ENCODE measurements at places on chromosomes 12 and 14.

DNA sequence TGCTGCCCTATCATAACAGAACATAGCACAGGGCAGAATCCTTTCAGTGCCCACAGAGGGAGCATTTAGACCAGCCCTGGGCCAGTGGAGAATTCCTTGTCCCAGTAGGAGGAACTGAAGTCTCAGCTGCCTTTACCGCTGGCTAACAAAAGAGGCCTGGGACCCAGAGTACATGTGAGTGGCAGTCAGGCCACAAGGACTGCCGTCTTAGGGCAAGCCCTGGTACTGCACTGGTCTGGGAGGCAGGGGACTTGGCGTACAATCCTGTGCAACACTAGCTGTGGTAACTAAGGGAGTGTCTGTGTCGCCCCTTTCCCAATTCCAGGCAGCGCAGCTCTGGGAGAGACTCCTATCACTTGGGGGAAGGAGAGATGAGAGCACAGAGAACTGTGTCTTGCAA, 17.0 kb upstream of the CSRP2 start:
- DNase-seq: no peak

DNA sequence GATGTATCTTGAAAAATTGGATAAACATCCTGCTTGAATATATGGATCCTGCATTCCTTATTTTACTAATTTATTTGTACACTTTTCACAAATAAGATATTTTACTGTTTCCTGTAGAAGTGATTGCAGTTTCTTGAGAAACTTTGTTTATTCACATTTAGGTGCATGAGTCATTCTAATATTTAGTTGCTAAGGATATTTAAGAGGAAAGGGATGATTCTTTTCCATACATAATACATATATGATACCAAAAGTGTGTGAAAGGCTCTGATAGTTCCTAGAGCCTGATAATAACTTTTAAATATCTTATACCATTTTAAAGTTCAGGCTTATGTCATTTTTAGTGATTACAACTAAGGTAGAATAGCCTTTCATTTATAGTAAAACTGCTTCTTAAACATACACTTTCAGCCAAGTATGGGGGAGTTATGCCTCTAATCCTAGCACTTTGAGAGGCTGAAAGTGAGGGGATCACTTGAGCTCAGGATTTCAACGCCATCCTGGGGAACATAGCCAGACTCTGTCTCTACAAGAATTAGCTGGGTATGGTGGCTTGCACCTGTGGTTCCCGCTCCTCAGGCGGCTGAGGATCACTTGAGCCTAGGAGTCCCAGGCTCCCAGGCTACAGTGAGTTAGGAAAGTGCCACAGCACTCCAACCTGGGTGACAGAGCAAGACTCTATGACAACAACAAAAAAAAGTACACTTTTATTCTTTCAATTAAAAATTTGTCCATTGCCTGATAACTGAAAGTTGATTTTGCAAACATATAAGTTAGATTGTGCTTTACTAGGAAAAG, 262.6 kb upstream of the LRIG3 start:
- no peak for DNase-seq

GRCh38 chr14:50901361-50901760, 29.5 kb downstream of the ABHD12B start:
- no peak for DNase-seq

GRCh38 chr12:3670083-3670620, 82.8 kb downstream of the CRACR2A start:
- DNase-seq: no peak

GRCh38 chr14:32449648-32450047, 120.5 kb downstream of the AKAP6 start:
- DNase-seq: no peak

DNA sequence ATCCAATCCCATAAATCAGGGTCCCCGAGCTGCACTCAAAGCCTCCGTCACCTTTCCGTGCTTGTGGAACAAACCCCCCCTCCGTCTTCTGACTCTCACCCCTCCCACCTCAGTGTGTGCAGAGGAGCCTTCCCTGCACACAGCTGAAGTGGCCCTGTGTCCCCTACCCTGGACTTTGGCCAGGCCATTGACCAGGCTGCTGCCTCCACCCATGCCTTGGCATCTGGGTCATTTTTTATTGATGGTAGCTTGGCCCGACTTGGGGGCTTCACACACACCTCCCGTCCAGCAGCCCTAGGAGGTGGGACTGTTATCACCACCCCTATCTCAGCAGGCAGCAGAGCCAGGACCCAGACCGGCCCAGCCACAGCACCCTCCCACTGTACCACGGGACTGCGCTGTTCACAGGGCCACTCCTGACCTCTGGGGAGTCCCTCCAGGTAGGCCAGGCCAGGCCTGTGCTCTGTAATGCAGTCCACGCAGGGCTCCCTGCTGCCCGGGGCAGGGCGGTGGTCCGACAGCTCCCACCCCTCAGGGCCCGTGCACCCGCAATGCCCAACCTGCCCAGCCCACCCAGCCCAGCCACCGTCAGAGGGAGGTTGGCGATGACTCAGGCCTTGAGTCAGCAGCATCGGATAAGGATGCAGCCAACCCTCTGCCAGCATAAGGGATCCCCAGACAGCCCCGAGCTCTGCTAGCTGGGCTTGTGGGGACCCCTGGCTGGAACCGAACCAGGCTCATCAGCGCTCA, 9.2 kb upstream of the INF2 start:
- DNase-seq: no peak

- DNase-seq: no peak
Measured at GRCh38 chr12:27480016-27480415, 33.5 kb downstream of the SMCO2 start.

DNA sequence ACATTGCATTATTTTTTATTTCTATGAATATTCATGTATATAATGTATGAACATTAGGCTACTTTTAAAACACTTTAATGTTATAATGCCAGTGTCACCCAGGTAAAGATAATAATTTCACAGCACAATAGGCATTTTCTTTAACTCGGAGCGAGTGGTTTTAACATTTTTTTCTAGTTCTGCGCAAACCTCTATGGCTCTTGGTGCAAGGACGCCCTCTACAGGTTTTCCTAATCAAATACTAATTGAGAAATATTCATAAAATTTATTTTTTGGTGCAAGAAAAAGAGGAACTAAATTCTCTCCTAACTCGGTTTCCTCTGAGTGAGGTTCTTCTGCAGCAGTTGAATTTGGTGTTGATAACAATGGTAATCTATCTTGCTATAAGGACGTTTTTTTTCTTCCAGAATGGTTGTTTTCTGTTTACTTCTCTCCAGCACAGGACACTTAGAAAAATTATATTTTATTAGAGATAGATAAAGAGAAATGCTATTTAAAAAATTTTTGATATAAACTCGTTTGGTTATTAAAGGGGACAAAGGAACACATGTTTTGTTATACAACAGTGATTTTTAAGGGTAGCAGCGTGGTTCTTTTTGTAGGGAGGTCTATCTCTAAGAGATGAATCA, 2.4 kb upstream of the WIF1 start:
- DNase-seq: peak; percentile 21

DNA sequence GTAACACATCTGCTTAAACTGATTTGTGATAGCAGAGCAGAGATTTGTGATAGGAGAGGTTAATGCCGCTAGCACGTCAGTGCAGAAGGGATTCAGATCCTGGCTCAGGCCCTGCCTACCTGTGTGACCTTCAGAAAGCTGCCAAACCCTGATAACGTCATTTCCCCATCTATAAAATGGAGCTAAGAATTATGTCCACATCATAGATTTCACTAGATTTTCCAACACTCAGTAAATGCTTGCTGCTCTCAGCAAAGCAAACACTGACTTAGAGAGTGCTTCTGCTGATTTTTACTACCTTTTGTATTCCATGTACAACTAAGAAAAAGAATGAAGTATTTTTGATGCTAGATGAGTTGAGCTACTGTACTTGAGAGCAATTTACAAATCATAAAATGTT, 261.4 kb downstream of the ITPR2 start:
- no peak for DNase-seq

- DNase-seq: no peak
Measured at GRCh38 chr12:41039461-41039860, 148.7 kb upstream of the PDZRN4 start.

All from CD4-positive, alpha-beta T cell treated with Interferon alpha-2 for 1 hour (primary cell).